ENCODE measurements at places on chromosomes 1 and 21.
A peak's percentile ranks its signal among the peaks of the same experiment; 100 is the strongest.

GRCh38 chr1:12040457-12041051, 21.3 kb downstream of the MIIP start:
- peak; percentile 91 for DNase-seq

DNA sequence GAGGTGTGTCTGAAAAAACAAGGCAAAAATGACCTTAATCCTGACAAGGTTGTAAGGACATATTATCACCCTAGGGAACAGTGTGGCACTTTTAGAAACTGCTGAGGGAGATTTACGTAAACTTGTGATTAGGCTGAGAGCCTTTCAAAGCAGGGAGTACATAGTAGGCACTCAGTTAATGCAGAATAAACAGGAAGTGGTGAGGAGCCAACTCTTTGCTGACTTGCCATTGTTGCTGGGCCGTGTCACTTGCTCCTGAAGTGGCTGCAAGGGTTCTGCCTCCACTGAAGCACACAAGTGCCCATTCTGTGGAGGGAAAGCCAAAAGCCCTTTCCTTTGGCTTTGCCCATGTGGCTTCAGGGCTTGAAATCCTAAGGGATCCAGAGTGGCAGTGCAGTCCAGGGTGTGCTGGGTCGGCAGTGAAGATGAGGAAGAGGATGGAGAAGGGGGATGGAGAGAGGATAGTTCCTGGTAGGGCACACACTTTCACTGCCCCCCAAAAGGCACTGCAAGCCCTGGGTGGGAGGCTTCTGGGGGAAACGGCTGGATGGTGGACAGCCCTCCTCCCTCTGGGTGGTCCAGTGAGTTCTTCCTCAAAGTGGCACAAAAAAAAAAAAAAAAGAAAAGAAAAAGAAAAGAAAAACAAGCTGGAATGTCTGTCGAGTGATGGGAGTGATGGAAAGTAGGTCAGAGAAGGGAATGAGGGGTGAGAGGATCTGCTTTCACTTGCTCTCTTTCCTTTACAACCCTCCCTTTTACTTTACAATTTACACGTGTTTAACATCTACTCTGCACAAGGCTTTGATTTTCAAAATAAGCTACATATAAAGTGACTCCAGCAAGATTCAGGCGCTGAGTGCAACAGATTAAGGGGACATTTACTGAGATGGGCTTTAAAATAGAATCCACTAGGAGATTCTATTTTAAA, 13.7 kb upstream of the RHEX start:
- no peak for DNase-seq

- DNase-seq = no peak
These were observed 22.8 kb downstream of the DHX9 start for GRCh38 chr1:182861994-182862393.

DNA sequence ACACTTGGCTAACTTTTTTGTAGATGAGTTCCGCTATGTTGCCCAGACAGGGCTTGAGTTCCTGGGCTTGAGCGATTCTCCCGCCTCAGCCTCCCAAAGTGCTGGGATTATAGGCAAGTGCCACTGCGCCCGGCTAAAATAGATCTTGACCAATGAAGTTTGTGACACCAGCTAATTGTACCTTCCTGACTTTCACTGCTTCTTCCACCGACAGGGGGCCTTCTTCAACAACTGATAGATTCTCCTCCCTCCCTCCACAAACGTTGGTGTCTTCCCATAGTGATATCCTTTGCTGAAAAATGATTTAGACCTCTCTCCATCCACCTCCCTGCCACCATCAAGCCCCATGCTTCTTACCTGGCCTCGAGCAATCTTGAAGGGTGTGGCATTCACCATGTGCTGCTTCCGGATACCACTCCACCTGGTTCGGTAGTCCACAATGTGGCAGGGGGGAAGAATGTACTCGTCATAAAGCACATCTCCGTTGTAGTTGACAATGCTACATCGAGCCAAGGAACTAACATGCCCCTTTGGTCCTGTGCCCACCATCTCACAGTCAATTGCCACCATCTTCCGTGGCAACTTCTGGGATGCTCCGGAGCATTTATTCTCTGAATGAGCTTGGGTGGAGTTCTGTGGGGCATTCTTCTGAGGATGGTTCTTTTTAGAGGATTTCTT, 1.6 kb upstream of the METTL25B start:
- peak; percentile 77 for DNase-seq

DNA sequence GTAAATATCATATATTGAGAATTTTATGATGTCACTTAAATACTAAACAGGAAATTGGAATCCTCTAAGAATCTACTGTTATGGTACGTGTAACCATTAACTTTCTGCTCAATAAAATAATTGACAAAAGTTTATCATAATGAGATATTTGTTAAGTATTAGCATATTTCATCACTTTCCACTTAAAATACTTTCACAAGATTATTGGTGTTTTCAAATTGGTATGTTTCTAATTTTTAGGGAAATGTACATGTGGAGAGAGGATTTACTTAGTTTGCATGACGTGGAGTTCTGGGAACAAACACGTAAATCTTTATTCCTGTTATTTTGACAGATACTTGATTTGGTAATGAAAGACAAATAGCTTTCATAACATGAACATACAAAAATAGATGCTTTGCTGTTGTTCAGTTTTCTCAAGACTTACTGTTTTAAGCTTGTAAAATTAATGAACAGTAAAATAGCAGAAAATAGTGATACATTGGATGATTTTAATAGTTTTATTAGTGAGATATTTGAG, 1.6 kb downstream of the SRSF11 start:
- no peak for DNase-seq

- DNase-seq = peak; percentile 55
These were observed 15.6 kb upstream of the C1orf198 start for GRCh38 chr1:230883967-230884366.

GRCh38 chr1:116684575-116684974, 17.0 kb upstream of the IGSF3 start:
- DNase-seq = no peak
